ENCODE measurements at places on chromosomes 2 and 18.

DNA sequence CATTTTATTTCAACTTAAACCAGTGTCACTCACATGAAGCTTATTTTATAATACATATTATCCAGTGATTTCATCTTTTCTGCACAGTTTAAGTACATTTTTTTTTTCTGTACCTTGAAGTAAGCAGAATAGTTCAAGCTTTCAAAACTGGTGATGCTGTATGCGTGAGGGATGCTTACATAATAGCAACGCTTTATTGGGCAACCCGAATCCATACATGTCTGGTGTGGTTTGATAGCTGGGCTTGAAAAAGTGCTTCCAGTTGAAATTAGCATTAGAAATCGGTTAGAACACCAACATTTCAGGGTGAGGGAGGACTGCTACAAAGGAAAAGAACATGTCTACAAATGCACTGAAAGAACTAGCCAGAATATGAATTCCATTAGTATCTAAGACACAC is 117.4 kb downstream of the MBP start:
- no peak for DNase-seq

DNA sequence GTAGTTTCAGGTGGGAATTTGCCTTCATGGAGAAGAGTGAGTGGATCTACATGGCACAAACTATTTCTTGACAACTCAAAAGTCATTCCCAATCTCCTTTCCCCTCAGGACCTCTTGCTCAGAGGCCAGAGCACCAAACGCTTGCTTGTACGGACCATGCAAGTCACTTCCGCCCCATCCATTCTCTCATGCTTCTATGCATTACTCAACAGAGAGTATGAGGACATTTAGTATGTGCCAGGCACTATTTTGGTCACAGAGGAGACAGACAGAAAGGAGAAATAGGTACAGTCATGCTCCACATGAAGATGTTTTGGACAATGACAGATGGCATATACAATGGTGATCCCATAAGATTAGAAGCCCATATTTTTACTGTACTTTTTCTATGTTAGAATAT is 117.5 kb downstream of the ACTR3 start:
- DNase-seq, result no peak

DNA sequence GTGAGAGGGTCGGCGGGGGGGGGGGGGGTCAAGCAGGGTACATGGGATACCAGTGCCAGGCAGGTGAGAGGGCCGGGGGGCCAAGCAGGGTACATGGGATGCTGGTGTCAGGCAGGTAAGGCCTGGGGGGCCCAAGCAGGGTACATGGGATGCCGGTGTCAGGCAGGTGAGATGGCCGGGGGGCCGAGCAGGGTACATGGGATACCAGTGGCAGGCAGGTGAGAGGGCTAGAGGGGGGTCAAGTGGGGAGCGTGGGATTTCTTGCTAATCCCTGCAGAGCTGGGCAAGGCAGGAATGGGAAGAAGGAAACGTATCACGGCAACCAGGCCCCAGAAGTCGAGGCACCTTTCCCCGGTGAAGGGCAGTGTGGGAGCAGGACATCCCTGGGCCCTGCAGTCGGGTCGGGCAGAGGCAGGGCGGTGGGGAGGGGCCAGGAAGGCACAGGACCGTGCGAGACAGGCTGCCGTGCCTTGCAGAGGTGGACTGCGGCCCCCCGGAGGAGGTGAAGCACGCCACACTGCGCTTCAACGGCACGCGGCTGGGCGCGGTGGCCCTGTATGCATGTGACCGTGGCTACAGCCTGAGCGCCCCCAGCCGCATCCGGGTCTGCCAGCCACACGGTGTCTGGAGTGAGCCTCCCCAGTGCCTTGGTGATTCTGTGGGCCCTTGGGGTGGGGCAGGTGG is 49.3 kb downstream of the MTERF4 start:
- DNase-seq, result no peak

DNA sequence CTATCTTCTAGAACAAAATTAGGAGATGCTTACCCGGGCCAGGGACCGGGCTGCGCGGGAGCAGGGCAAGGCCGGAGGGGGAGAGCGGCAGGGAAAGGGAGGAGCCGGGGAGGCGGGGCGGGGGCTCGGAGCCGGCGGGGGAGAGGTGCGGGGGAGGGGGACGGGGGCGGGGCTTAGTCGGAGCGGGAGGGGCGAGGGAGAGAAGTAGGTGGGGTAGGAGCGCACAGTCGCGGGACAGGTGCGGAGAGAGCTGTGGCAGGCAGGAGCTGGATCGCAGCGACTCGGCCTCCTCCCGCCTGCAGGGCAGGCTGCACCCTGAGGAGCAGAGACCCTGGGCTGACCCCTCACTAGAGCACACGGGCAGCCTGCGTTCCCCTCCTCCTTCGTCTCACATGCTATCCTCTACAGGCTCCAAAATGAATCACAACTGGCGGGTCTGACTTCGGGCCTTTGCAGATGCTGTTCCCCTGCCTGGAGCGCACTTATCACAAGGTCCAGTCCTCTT is 290.3 kb downstream of the CELF4 start:
- DNase-seq, result no peak

GRCh38 chr2:150595803-150596470 is 108.5 kb upstream of the RND3 start:
- DNase-seq, result no peak

GRCh38 chr2:40773291-40773690 is 321.4 kb upstream of the SLC8A1 start:
- no peak for DNase-seq

DNA sequence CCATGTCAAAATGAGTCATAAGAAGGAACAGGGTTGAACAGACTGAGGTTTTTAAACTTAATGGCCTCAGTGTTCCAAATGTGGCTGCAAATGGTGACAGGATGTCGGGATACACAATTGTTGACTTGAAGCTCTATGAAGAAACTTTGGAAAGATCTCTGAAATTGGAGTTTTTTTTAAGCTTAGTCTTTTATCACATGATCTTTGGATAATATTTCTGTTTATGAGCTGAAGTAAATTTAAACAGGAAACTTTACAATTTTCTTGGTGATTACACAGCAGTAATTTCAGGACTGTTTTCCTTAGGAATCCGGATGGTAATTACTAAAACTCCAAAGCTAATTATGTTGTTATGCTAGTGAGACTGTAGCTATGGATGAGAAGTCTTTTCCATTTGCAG is 199.1 kb upstream of the NRXN1 start:
- no peak for DNase-seq

DNA sequence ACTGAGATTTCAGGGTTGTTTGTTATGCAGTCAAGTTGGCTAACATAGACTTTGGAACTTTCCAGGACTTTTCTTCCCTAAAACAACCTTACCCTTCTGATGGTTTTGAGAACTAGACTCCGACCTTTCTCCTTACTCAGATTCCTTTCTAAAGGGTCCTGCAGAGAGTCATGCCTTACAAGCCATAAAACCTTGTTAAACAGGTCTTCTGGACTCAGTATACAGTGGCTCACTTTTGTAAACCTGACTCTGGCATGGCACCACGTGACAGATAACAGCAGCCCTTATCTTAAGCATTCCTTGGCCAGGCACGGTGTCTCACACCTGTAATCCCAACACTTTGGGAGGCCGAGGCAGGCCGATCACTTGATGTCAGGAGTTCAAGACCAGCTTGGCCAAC is 253.2 kb upstream of the RAB6C start:
- DNase-seq, result no peak

GRCh38 chr2:112317303-112318158 is 42.1 kb downstream of the ZC3H6 start:
- no peak for DNase-seq

DNA sequence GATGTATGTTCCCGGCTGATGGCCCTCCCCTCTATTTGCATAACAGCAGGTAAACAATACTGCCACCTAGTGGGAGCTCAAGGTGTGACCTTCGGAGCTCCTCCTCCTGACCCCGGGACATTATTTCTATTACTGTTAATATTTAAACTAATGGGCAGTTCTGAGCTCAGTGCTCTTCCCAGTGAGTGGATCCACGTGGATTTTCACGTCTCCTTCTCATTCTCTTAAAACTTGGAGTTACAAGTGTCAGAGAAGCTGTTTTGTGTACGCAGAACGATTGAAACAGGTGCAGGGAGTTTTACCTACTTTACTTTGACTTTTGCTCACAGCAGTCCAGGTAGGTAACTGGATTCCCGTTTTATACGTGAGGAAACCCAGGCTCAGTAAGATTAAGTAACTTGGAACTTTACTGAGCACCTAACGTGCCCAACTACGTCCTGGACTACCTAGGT is 127.3 kb downstream of the PRKCE start:
- peak; percentile 14 for DNase-seq

DNA sequence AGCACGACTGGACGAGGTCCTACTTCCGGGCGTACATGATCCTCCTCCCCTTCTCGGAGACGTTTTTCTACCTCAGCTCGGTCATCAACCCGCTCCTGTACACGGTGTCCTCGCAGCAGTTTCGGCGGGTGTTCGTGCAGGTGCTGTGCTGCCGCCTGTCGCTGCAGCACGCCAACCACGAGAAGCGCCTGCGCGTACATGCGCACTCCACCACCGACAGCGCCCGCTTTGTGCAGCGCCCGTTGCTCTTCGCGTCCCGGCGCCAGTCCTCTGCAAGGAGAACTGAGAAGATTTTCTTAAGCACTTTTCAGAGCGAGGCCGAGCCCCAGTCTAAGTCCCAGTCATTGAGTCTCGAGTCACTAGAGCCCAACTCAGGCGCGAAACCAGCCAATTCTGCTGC is 24.8 kb downstream of the LYPD1 start:
- no peak for DNase-seq

DNA sequence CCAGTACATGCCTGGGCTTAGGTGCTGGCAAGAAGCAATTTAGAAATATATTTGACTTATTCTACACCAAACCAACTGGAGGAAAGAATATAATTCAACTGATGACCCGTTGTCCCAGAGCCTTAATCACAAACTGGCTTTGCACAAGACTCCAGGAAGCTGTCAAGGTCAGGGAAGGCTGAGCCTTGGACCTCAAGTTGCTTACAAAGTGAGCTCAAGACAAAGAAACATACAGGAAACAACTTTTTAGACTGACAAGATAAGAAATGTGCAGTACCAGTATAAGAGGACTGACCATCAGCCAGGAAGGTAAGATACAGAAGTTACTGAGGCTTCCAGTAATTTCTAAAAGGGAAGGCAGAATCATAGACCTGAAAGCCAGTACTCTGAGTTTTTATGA is 35.0 kb upstream of the GPR55 start:
- no peak for DNase-seq

- no peak for DNase-seq
These were observed 29.2 kb downstream of the CDH2 start for GRCh38 chr18:28147674-28148171.

DNA sequence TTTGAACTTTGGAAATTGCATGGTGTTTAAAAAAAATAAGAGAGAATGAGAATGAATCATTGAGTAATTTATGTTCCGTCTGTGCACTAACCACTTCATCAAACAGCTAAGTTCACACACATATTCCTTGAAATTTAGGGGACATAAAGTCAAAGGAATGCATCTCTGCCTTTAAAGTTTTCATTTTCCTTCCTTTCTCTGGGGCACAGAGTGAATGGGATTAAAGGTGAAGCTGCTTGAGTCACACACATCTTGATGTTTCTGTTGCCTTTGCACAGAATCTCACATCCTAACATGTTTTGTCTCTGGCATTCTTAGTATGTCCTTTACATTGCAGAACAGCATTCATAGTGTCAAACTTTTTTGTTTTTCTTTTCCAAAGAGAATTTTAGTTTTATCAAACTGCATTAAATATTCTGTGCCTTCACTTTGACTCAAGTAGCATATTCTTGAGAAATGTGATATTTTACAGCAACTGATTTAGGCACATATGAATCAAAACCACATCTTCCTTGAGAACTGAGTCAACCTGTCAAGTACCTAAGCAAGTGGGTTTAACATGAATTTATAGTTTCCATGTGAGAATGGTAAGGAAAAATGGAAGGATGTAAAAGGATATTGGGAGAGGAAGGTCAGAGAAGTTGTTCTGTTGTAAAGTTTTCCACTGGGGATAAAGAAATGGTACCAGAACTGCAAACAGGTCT is 169.1 kb upstream of the THUMPD2 start:
- no peak for DNase-seq
